OCI-M1 (cell line): ENCODE measurements at places on chromosomes 7 and 10.
A peak's percentile ranks its signal among the peaks of the same experiment; 100 is the strongest.

- no peak for DNase-seq
These were observed 558.1 kb downstream of the PTPRN2 start for GRCh38 chr7:158029509-158029908.

- DNase-seq: no peak
These were observed 147.0 kb upstream of the CELF2 start for GRCh38 chr10:10870523-10871241.

GRCh38 chr7:2635148-2635668 lies 3.4 kb downstream of the TTYH3 start:
- DNase-seq: no peak

GRCh38 chr7:17027143-17027788 lies 145.5 kb upstream of the AGR3 start:
- DNase-seq: no peak

DNA sequence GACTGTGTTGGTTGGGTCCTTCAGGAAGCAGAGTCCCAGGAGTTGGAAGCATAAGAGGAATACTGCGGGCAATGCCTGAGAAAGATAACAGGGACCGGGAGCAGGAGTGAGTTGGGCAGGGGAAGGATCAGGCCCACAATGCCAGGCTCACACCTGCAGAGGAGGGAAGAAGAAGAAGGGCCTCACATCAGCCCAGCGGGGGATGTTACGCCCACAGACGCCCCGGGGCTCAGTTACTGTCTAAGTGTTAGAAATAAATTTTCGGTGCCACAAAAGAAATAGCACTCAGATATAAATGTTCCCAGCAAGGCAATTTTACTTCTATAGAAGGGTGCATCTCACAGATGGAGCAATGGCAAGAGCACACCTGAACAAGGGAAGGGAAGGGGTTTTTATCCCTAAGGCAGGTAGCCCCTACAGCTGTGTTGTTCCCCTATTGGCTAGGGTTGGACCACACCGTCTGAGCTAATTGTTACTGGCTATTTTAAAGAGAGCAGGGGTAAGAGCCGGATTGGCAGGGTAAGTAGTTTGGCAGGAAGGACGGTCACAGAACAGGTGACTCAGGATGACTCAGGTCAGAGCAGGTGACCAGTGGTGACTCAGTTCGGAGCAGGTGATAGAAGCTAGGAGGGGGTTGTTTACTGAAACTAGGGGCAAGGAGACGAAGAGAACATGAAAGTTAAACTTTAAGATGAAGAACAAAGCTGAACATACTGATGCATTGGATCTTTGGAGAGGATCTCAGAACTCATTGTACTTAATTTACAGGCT lies at the start of gene NOS3:
NOS3 (plus strand) TSS at position 602 of the 771 bp plus-strand sequence. CDS start 2,787 bp downstream, outside the sequence.
- DNase-seq: no peak

DNA sequence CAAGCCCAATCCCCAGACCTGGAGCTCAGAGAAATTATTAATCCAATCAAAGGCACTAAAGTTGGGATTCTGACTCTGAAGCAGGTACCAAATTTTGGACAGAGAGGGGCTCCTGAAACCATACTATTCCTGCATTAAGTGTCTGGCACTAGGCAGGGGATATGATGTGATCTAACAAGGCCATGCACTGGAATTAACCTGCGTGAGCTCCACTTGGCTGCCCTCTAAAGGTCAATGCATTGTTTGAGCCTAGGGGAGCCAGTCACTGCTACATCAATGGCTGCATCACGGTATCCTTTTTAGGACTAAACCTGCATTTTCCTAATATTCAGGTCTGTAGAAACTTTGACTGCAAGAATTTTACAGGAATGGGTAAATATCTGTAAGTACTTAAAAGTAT lies 42.1 kb downstream of the ST8SIA6 start:
- peak; percentile 73 for DNase-seq

GRCh38 chr7:106313456-106313901 lies 28.7 kb upstream of the NAMPT start:
- no peak for DNase-seq
